Brain (organoid and tissue), 16 donors: ENCODE measurements at places on chromosomes 2 and 18. TPM values are rescaled to one million over a fixed set of nuclear protein-coding genes. Genes with fewer than 3 reads are reported as not detected.

Gene NDUFB3
- 51.3 TPM for polyA plus RNA-seq

Gene PROC
- polyA plus RNA-seq = 0.59 TPM

GRCh38 chr2:52882974-52883373, 884.6 kb upstream of the CHAC2 start:
- no peak for DNase-seq

DNA sequence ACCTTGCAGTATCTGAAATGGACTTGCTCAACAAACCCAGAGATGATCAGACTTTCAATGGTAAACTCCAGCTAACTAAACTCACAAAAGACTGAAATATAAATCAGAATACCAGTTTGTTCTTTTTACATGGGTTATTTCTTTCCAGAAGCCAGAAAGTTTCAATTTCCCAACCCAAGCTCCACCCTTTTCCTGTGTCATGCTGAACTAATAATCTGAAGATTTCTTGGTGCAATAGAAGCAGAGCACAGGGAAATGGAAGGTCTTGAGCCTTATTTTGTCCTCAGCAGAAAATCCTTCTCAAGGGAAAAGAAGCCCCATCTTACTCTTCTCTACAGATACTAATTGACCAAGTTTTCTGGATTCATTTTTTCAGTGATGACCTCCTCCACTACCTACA, 93.3 kb upstream of the PAPOLG start:
- DNase-seq = no peak

Gene SPP2
- not detected for polyA plus RNA-seq

Gene CNGA3
- polyA plus RNA-seq = 10.8 TPM

DNA sequence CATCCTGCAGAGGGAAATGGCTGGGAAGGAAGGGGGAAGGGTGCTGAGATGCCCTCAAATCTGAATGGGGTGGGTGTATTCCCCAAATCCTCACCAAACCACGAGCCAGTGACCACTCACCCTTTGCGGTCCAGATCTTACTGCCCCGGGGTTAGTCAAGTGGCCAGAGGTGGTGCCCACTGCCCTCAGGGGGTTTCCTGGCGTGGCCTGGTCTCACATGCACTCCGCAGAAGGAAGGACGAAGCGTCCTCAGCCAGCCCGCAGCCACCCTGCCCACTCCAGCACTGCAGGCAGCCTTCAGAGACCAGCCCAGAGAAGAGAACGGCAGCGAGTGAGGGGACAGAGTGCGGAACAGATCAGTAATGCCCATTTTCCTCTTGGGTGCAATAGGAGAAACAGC, 50.4 kb downstream of the IL1RL2 start:
- DNase-seq = no peak

DNA sequence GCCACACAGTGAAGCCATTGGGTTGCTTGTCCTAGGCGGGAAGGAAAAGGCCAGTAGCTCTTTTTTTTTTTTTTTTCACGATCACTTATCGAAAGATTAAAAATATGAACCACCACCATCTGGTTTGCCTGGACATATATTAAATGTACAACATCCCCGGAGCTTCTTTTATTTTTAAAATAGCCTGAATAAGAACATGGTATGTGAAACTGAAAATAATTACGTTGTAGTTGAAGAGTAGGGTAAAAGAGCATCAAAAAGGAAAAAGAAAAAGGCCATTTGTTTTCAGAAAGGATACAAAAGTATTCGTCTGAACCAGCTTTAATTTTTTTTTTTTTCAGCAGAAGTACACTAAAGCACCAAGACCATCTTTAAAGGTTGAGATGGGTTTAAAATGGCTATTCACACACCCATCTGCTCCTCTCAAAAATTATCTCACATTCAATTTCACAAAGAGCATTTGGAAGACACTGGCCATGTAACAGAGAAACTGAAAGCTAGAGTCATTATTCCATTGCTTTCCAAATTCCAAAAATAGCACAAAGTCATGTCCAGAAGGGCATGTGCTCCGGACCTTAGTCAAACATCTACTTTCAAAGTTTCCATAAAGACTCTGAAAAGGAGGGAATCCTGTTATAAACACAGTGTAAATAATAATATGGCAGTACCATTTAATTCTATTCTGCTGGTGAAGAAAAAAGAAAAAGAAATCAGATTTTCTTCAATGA, 82.9 kb downstream of the SCN3A start:
- no peak for DNase-seq

GRCh38 chr2:25926984-25927756, 48.9 kb upstream of the ASXL2 start:
- DNase-seq = no peak

Gene EFR3B
- polyA plus RNA-seq = 23.8 TPM

- DNase-seq = peak; percentile 51
These were observed 36.9 kb downstream of the SNED1 start for GRCh38 chr2:241035142-241035817.

DNA sequence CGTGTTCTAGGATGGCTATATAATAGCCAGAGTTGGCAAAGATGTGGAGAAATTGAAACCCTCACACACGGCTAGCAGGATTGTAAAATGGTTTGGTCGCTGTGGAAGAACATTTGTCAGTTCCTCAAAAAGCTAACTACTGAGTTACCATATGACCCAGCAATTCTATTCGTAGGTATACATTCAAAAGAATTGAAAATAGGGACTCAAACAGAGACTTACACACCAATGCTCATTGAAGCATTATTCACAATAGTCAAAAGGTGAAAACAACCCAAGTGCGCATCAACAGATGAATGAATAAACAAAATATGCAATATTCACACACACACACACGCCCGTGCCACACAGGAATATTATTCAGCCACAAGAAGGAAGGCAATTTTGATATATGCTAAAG, 98.7 kb downstream of the PLA2R1 start:
- DNase-seq = no peak

- DNase-seq = no peak
These were observed 206.6 kb upstream of the RBMS1 start for GRCh38 chr2:160700021-160700814.

Gene CD302
- 3.7 TPM for polyA plus RNA-seq

Gene GAREM1
- polyA plus RNA-seq = 4.4 TPM

Gene ACTR1B
- polyA plus RNA-seq = 88.0 TPM

GRCh38 chr18:499776-500631, 497 bp downstream of the COLEC12 start:
- DNase-seq = no peak

DNA sequence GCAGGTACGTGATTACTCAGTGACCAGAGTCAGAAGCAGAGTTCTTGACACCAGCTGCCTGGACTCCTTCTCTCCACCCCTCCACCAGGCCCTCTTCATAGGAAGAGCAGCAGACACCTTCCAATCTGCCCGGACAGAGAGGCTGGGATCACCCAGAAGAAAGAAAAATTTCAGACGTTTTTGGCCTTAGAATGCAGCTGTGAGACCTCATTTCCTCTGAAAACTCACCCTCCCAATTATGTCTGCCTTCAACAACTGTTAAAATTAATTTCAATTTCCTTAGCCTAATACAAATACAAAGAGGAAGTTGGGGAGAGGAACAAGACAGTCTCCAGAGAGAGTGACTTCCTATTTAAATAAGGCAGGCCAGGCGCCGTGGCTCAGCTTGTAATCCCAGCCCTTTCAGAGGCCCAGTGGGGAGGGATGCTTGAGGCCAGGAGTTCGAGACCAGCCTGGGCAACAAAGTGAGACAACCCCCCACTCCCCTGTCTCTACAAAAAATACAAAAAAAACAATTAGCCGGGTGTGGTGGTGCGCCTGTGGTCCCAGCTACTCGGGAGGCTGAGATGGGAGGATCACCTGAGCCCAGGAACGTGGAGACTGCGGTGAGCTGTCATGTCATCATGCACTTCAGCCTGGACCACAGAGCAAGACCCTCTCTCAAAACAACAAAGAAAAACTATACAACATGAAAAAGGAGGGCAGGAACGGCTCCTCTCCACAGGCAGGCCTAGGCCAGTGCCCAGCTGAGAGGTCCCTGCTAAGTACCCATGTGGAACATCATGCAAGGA, 1.6 kb downstream of the SLC66A2 start:
- no peak for DNase-seq

GRCh38 chr2:121524685-121525425, 5.8 kb upstream of the RNU4ATAC start:
- DNase-seq = no peak

DNA sequence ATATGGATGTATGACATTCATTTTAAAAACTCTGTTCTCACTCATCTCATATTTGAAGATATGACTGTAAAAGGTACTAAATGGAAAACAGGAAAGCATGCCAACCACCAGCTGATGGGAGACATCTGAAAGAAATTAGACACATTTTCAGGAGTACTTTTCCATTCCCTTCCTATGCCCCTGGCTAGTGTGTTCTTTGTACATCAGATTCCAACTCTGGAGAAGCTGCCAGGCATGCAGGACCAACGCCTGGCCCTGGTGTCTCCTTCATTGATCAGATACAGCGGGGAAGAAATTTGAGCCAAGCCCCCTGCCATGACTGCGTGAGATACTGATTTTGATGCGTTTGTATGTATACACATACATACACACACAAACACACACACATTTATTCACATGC, 599.0 kb upstream of the SYT4 start:
- no peak for DNase-seq

GRCh38 chr2:101356521-101356920, 30.8 kb downstream of the CREG2 start:
- no peak for DNase-seq

Gene ACTR2
- 86.5 TPM for polyA plus RNA-seq

DNA sequence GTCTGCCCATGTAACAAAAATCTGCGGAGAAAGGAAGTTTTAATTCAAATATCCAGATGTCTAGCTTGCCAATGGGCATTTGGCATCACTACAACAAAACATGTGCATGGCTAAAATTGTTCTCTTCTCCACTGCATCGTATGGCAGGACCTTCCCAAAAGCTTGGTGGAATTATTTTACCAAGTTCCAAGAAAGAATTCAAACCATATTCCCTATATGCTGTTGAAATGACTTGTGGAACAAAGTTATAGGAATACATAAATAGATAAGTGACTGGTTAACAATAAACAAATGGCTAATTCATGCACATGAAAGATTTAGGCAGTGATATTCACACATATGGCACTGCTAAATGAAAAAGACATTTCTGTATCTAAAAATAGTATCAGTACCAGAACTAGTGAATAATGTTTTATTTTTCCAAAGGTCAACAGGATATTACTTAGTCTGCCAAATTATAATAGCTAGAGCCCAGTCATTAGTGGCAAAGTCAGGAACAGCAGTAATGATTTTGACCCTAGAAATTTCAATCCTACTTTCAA, 425.4 kb upstream of the VRK2 start:
- DNase-seq = no peak
